ENCODE measurements at places on chromosomes 5 and 9.
A peak's percentile ranks its signal among the peaks of the same experiment; 100 is the strongest.

- DNase-seq, result no peak
Measured at GRCh38 chr5:104513121-104513602, 950.6 kb upstream of the NUDT12 start.

- no peak for DNase-seq
Measured at GRCh38 chr5:134543820-134544614, 18.5 kb downstream of the JADE2 start.

GRCh38 chr5:153711755-153712154, 221.3 kb downstream of the GRIA1 start:
- DNase-seq, result no peak

DNA sequence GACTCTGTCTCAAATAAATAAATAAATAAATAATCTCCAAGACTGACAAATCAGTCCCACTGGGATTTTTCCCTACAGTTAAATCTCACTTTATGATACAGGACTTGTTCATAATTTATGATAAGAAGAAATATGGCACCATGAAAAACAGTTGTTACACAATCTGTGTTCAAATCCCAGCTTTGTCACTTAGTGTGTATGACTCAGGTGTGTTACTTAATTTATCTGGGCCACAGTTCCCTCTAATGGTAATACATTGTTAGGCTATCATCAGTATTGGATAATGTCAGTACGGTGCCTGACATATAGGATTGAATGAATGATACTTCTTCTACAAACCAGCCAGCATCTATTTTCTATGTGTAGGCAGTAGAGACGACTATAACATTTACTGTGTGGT, 23.1 kb downstream of the SLC36A3 start:
- no peak for DNase-seq

DNA sequence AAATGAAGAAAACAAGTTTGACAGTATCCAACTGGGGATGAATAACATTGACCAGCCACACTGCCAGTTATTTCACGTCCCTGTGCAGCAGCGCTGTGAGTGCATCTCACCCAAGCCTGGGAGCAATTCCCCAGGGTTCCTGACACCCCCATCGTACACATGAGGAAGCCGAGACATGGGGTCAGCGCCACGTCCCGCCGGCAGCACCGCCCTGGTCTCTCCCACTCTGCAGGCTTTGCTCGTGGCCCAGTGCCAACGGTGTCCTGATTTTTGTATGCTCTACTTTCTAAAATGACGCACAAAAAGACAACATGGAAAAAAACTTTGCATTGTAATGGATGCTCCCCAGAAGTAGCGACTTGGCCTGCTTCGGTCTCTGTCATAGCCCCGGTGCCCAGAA, 14.3 kb downstream of the GTF3C5 start:
- DNase-seq, result no peak

DNA sequence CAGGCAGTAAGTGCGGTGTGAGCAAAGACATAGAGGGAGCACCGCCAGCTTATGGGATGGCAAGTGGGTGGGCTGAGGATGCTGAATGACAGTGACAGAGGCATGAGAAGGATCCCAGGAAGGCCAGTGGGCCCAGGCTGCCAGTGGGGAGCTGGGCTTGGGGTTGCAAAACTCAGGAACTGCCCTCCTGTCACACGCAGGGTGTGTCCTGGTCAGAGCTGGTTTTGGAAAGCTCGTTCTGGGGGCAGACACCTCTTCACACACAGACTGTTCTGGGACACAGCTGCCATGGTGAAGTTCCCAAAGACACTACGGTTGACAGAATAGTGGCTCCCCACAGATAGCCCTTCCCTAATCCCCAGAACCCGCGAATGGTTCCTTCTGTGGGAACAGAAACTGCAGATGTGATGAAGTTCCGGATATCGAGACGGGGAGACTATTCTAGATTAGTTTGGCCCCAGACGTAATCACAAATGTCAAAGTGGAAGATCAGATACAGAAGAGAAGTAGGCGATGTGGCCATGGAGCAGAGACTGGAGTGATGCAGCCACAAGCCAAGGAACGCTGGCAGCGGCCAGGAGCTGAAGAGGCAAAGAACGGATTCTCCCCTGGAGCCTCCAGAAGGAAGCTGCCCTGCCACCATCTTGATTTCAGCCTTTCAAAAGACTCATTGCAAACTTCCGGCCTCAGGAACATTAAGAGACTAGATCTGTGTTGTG, 159.0 kb downstream of the COL23A1 start:
- no peak for DNase-seq

DNA sequence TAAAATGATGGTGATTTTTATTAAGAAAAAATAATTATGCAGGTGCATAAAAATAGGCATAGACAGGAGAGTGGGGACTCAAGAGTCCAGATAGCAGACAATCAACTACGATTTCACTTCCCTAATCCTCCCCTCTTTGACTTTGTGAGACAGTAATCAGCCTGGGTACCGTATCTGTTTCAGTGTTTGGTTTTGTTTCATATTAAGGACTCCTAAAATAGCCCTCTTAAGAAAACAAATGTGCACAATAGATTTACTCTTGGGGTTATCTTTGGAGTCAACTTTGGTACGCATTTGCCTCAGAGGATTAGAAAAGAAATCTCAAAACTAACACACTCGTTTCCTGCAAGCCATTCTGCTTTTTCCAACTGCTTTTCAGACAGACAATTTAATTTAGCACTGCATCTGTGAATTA, 96.3 kb downstream of the ZNF608 start:
- DNase-seq, result peak; percentile 94

GRCh38 chr9:33686942-33687341, 108.4 kb upstream of the PRSS3 start:
- no peak for DNase-seq

DNA sequence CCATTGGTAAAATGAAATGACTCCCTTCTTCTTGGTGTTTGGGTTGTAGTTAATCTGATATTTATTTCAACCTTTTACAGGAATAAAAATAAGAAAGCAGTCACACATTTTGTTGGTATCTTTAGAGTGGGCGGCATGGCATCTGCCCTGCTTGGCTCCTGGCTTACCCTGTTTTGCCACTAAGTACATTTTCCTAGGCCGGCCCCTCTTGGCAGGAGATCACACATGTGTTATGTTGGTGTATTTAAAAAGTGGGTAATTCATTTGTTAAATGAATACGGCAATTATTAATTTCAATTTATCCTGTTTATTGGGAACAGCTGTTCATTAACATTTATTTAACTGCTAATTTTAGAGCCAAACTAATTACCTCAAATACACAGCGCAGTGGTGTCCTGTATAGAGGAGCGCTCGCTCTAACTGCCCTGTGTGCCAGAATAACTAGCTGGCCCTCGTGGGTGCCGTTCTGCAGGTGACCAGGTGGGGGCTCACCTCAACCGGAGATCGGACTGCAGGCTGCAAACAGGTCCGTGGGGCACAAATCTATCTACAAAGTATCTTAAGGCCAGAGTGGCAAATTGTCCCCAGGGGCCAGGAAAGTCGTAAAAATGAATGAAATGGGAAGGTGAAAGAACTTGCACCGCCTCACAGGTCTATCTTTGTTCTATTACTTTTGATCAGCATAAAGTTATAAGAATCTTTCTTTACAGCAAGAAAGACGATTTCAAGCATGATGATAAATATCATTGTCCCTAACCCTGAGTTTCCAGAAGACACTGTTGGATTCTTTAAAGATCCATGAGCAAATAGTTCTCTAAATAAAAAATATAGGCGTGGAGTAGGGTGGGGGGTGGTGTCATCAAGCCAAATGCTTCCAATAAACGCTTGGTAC, 26.2 kb upstream of the GPR151 start:
- peak; percentile 37 for DNase-seq

GRCh38 chr9:109491590-109491989, 6.5 kb downstream of the PTPN3 start:
- DNase-seq, result no peak

GRCh38 chr5:160054831-160055230, 45.9 kb downstream of the TTC1 start:
- DNase-seq, result no peak

- DNase-seq, result no peak
Measured at GRCh38 chr5:131538177-131538593, 96.8 kb downstream of the RAPGEF6 start.

GRCh38 chr9:116800885-116801284, 113.8 kb downstream of the TRIM32 start:
- no peak for DNase-seq

- no peak for DNase-seq
Measured at GRCh38 chr5:169527863-169528262, 55.7 kb upstream of the SPDL1 start.

GRCh38 chr9:86042199-86042978, 57.0 kb downstream of the GOLM1 start:
- no peak for DNase-seq

DNA sequence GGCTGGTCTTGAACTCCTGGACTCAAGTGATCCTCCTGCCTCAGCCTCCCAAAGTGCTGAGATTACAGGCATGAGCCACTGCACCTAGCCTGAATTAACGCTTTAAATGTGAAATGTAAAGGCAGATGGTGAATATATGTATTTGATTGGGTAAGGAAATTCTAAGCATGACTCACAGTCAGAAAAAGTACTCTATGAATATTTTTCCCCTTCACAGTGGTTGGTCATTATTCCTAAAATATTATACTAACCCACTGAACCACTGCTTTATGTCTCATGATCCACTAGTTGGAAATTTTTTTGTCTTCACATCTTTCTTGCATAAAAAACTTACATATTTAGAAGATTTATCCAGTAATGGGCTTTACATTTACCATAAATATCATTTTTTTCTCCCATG, 14.5 kb upstream of the TENT4A start:
- no peak for DNase-seq

DNA sequence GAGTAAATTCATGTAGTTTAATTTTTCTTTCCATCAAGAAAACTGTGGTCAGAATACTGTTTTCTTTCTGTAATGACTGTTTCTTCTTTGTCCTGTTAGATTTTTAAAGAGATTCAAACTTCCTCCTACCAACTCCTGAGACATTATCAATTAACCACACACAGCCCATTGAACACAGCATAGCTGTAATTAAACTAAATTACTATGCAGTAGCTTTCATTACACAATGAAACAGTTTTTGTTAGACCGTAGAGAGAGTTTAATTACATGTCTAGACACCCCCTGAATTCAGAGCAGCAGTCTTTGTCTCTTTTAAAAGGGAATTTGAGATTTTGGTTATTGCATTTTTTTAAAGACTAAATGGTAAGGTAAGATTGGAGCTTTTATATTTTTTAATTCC, 77.5 kb downstream of the STARD4 start:
- DNase-seq, result no peak

GRCh38 chr5:179170606-179171005, 110.4 kb downstream of the ZNF354C start:
- no peak for DNase-seq

GRCh38 chr5:126195410-126196100, 227.7 kb upstream of the GRAMD2B start:
- no peak for DNase-seq

- DNase-seq, result no peak
Measured at GRCh38 chr5:77991084-77991483, 214.9 kb upstream of the TBCA start.

DNA sequence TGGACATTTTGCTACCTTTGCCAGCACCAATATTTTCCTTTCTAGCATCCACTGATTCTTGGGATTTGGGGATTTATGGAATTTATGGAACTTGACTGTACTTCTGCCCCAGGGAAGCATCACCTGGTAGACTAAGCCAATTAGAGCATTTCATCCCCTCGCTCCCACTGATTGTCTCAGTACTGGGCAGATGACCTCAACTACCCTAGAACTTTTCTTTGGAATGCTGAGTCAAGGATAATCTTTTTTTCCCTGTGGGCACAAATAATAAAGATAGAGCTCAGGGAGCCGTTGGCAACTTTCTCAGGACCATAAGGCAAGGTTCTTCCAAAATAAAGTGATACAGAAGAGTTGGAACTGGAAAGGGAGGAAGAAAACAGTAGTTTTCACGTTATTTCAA, 438.4 kb downstream of the PLK2 start:
- no peak for DNase-seq

- DNase-seq, result no peak
Measured at GRCh38 chr5:151255621-151256286, 2.8 kb downstream of the GM2A start.

DNA sequence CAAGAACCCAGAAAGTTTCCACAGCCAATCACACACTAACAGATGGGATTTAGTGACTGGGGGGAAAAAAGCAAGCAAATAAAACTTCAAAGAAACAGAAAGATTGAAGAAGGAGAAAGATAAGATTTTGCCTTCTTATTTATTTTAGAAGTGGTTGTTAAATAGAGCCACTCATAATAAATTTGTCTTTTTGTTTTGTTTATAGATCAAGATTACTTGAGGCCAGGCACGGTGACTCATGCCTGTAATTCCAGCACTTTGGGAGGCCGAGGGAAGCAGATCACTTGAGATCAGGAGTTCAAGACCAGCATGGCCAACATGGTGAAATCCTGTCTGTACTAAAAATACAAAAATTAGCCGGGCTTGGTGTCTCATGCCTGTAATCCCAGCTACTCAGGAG, 94.9 kb upstream of the RANBP3L start:
- no peak for DNase-seq

GRCh38 chr5:102796498-102796897, 41.4 kb downstream of the PAM start:
- DNase-seq, result no peak

DNA sequence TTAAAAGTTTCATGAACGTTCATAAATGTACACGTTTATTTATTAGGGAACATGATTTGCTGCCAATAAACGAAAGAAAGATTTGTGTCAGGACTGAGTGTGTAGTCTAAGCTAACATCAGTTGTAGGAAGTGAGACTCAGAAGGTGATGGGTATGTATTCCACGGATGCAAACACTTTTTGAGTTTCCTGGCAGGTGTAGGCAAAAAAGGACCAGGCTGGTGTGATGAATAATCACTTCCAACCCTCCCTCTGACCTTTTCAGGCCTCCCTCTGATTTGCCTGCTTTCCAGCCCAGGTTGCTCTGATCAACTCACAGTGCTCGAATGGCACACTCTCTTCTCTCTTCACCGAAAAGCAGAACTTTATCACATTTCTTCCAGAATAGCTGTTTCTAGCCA, 51.8 kb downstream of the BASP1 start:
- no peak for DNase-seq

GRCh38 chr9:135531096-135531495, 9.9 kb downstream of the LCN1 start:
- no peak for DNase-seq

DNA sequence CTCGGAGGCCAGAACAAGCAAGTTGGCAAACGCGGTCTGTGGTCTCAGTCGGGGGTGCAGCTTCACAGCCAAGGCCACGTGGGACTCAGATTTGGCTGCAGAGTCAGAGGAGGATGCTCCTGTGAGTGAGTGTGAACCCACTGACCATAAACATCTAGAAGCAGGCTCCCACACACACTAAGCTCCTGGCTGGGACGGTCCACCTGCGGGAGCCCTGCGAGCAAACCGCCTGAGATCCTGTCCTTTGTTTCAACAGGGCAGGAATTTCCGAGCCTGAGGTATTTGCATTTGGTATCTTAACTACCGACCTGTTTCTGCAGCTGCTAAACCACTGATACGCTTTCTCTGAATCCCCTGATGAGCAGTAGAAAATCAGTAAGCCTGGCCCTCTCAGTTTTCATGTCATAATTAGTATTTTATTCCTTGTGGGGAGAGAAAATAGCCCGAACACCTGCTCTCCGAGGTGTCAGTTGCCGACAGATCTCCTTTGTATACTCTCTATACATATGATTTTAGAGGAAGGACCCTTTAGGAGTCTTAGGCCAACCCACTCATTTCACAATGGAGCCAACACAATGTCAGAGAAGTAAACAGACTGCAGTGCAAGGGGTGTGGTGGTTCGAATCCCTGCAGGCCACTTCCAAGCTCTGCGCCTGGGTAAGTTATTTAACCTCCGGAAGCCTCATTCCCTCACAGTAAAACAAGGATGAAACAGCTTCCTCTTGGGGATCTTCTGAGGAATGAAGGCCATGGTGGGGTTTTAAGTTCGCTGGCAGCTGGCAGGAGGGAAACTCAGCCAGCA, 40.9 kb upstream of the PWWP2A start:
- peak; percentile 8 for DNase-seq

- DNase-seq, result no peak
Measured at GRCh38 chr9:19342947-19343346, 37.1 kb downstream of the RPS6 start.
